CD4-positive, alpha-beta T cell treated with Interleukin-10 for 1 hour (primary cell): ENCODE measurements at places on chromosomes 4 and X.

DNA sequence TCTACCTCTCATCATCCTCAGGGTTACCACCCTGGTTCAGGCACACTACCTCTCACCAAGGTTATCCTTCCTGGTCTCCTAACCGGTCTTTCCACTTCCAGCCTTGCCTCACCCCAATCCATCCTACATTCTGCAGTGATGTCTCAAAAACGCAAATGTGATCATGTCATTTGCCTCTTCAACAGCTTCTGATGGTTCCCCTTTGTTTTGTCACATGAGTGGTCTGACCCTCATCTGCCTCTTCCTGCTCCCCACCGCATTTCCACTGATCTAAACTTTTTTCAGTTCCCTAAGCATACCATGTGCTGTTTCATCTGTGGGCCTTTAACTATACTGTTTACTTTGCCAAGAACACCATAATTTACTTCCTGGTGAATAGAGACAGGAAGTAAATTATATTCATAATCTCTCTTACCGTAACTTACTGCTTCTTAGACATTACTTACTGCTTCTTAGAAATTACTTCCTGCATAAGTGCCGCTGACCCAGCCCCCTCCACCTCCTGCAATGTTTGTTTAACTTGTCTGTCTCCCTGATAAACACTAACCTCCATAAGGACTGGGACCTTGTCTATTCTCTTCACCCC, 27.1 kb upstream of the NSUN7 start:
- peak; percentile 38 for DNase-seq

- DNase-seq = no peak
Observed at GRCh38 chr4:113052379-113052951, 3.0 kb downstream of the ANK2 start.

DNA sequence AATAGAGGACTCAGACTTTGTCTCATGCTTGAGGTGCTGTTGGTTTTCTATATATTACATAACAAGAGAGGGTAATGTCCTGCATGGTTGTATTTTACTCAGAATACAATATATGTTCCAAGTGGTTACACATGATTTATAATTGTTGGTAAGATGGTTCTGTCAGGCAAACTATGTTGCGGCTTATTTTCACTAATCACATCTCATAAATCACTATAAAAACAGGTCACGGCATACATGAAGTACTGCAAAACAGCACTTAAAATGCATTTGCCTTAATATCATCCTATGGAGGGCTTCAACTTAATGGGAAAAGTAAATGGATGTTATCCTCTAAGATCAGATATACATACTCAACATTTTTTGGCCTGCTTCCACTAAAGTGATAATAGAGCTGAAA, 246.0 kb upstream of the ARSJ start:
- DNase-seq = no peak

DNA sequence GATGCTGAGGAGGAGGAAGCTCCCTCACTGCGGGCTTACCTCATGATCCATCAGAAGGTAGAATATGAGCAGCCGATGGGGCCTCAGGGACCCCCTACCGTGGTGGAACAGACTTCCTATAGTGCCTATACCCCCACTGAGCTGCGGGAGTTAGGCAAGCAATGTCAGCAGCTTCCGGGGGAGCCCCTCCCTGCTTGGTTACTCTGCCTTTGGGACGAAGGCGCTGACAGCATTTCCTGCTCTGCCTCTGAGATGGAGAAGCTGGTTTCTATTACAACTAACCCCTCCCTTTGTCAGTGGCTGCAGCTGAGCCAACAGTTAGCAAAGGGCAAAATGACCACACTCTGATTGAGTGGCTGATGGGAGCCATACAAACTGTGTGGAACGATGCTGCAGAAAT, 430.7 kb downstream of the IDS start:
- DNase-seq = no peak

- no peak for DNase-seq
Observed at GRCh38 chr4:31984872-31985271, 1264.7 kb downstream of the PCDH7 start.

GRCh38 chr4:52840531-52841370, 21.4 kb upstream of the RASL11B start:
- DNase-seq = no peak

DNA sequence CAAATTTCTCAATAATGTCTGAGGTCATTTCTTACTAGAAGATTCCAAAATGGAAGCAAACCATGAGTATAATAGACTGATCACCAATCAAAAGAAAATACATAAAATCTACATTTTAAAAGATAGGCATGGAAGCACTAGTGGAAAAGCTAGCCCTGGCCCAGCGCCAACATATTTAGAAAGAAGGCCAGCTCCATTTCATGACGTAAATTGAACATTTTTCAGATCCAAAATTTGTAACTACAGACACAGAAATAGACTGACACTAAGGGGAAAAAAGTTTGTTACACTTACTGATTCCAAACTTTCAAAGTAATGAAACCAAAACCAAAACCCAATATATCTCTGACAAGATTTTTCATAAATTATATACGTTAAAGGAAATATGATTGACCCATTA, 117.7 kb downstream of the ADAMTS3 start:
- DNase-seq = no peak

- DNase-seq = no peak
Observed at GRCh38 chr4:108884596-108884995, 121.7 kb upstream of the ETNPPL start.

GRCh38 chr4:61294936-61295335, 94.8 kb downstream of the ADGRL3 start:
- no peak for DNase-seq

- no peak for DNase-seq
Observed at GRCh38 chr4:77619408-77619807, 13.8 kb downstream of the CXCL13 start.

- DNase-seq = no peak
Observed at GRCh38 chr4:168386002-168386401, 67.5 kb upstream of the DDX60 start.

DNA sequence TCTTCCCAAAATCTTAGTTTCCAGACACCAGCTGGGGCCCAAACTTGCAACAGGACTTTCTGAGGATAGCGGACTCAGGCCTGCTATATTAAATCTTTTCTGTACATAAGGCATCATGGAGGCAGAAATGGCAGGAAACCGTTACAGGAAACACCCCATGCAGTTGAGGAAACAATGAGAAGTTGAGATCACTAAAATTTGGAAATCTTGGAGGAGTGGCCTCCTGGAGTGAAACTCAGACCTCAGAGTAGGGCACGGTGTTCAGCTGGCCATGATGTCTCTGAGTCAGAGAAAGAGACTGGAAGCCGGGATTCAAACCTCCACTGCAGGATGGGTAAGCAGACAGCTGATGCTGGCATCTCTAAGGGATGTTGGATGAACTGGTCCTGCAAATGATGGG, 372.6 kb upstream of the CTSO start:
- DNase-seq = no peak

GRCh38 chrX:126394681-126395080, 157.9 kb downstream of the DCAF12L1 start:
- no peak for DNase-seq

DNA sequence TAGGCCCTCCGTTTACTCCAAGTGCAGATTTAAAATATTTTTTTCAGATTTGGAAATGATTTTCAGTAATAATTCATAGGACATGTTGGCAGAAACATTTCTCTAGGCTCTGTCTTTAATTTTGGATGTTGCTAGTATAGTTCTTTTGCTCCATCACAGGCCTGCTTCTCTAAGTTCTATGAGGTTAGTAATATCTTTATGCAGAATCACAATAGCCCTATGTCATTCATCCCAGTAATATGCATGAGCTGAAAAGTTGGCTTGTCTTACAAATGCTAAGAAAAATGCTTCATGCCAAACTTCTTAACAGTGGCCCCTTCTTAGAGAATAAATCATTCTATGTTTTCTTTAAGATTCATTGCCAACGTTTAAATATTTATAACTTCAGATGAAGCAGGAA, 148.3 kb upstream of the TLL1 start:
- no peak for DNase-seq

DNA sequence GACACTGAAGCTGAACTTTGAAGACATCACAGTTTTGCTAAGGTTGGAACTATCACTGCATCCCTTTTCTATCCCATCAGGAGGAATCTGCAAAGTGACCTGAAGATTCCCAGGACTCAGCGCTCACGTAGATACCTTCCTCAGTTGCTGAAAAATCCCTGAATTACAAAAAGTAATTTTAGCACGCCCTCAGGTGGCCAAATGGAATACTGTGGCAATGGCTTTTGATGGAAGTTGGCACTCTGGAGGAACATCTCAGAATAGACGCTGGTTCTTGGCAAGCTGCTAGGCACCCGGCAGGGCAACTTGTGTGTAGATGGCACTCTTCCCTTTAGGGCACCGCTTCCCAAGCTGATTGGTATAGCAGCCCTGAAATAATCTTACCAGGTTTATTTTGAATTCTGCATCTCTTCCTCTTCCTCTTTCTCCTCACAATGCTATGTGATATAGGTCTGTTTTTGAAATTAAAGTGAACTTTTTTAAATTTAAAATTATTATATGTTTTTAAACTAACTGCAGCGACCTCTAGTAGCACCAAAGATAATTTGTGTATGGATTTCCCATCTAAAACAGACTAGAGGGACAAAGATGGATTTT, 16.3 kb upstream of the ESX1 start:
- DNase-seq = peak; percentile 9

DNA sequence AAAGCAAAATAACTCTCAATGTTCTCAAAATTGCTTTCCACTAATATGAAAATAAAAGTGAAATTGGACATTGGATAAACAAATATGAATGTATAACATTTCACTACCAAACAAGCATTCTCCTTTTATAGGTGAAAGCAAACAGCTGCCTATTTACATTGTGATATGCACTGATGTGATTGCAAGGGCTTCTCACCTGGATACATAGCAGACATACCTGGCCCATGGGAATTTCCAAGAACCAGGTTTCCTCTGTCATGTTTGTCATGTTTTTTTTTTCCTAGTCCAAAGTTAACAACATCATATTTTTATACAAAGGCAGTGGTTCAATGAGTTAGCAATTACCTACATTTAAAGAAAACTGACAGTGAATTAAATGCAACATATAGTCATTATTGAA, 228.5 kb downstream of the ANKRD50 start:
- no peak for DNase-seq

- no peak for DNase-seq
Observed at GRCh38 chr4:116391020-116391419, 694.4 kb downstream of the TRAM1L1 start.

DNA sequence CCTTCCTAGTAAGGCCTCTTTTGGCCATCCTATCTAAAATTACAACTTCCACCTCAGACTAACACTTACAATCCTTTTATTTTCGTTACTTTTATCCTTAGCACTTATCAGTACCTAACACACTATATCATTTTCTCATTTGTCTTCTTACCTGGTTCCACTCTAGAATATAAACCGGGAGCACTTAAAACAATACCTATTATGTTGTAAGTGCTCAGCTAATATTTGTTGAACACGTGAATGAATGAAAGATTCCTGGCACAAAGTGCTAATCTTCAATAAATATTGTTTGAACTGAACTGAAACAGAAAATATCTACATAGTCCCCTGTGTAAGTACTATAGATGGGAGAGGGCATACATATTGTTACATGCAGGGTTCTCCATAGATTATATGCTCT, 14.4 kb downstream of the MGARP start:
- DNase-seq = no peak

GRCh38 chr4:132956962-132957361, 192.1 kb upstream of the PCDH10 start:
- no peak for DNase-seq

GRCh38 chr4:53932796-53933610, 131.4 kb downstream of the CHIC2 start:
- DNase-seq = no peak

GRCh38 chr4:94564252-94564651, 112.5 kb downstream of the PDLIM5 start:
- no peak for DNase-seq

DNA sequence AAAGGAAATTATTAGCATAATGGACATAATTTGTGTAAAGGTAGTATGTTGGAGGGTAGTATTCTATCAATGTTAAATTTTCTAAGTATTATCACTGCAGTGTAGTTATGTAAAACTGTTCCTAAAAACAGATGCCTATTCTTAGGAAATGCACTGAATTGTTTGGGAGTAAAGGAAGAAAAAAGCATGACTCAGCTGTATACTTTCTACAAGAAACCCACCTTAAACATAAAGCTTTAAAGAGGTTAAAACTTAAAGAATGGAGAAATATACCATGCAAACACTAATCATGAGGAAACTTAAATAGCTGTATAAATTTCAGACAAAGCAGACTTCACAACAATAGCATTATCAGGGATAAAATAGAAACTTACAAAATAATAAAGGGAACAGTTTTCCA, 292.9 kb downstream of the ANTXR2 start:
- DNase-seq = no peak

- no peak for DNase-seq
Observed at GRCh38 chr4:123449780-123450179, 53.2 kb downstream of the SPRY1 start.
